Body of pancreas (tissue), 4 donors: ENCODE measurements at places on chromosomes 1 and 21. TPM values are rescaled to one million over a fixed set of nuclear protein-coding genes. Genes with fewer than 3 reads are reported as not detected.

CA6 gene
- not detected for total RNA-seq

MCOLN3 gene
- 15.8 TPM for total RNA-seq

RNU1-1 gene
- 15,479 TPM for total RNA-seq

SH2D1B gene
- not detected for total RNA-seq

RXRG gene
- not detected for total RNA-seq

OR2L3 gene
- total RNA-seq: not detected

GRCh38 chr1:234674218-234674815 lies 64.3 kb upstream of the IRF2BP2 start:
- no peak overlapping the region for H3K4me3 ChIP-seq
- no peak overlapping the region for H3K27ac ChIP-seq
- H3K27me3 ChIP-seq: no peaks in the 10 kb centered on the region
- no peaks in the 10 kb centered on the region for H3K36me3 ChIP-seq
- no peak for DNase-seq

- no peaks in the 10 kb centered on the region for H3K36me3 ChIP-seq
- H3K27ac ChIP-seq: no peak overlapping the region
- peaks cover 23% of the 10 kb centered on the region for H3K4me1 ChIP-seq
- no peak for DNase-seq
- no peak overlapping the region for H3K4me3 ChIP-seq
These were observed 26.8 kb upstream of the UBE2U start for GRCh38 chr1:64176659-64177058.

GRCh38 chr1:223747838-223748335 lies 35.5 kb downstream of the CAPN2 start:
- no peaks in the 10 kb centered on the region for H3K36me3 ChIP-seq
- no peak overlapping the region for H3K4me3 ChIP-seq
- peak overlapping the region; percentile 47 for H3K27ac ChIP-seq
- peaks cover 20% of the 10 kb centered on the region for H3K4me1 ChIP-seq
- DNase-seq: peak; percentile 47

DNA sequence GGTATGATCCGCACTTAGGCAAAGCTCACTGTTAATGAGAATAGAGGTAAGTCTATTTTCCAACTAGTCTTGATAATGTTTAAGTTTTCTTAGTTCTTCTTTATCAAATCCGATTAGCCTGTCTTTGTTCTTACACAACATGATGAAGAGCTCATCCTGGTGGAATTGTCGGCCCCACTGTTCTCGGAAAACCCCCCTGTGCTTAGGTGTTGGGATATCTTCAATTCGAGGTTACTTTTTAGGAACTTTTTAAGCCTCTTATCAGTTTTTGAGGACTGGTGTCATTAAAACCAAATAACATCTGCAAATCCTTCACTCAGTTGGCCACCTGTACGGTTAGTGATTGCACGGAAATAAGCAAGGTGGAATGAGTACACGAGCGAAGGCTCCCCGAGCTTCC lies 60.7 kb upstream of the KIF26B start:
- H3K4me3 ChIP-seq: no peak overlapping the region
- no peaks in the 10 kb centered on the region for H3K4me1 ChIP-seq
- no peaks in the 10 kb centered on the region for H3K36me3 ChIP-seq
- DNase-seq: no peak

- peaks cover 35% of the 10 kb centered on the region for H3K4me1 ChIP-seq
- DNase-seq: peak; percentile 67
- H3K36me3 ChIP-seq: no peaks in the 10 kb centered on the region
- peak overlapping the region; percentile 90 for H3K27ac ChIP-seq
- peak overlapping the region; percentile 50 for H3K4me3 ChIP-seq
These were observed 729 bp upstream of the CDCA8 start for GRCh38 chr1:37691497-37692077.

DNA sequence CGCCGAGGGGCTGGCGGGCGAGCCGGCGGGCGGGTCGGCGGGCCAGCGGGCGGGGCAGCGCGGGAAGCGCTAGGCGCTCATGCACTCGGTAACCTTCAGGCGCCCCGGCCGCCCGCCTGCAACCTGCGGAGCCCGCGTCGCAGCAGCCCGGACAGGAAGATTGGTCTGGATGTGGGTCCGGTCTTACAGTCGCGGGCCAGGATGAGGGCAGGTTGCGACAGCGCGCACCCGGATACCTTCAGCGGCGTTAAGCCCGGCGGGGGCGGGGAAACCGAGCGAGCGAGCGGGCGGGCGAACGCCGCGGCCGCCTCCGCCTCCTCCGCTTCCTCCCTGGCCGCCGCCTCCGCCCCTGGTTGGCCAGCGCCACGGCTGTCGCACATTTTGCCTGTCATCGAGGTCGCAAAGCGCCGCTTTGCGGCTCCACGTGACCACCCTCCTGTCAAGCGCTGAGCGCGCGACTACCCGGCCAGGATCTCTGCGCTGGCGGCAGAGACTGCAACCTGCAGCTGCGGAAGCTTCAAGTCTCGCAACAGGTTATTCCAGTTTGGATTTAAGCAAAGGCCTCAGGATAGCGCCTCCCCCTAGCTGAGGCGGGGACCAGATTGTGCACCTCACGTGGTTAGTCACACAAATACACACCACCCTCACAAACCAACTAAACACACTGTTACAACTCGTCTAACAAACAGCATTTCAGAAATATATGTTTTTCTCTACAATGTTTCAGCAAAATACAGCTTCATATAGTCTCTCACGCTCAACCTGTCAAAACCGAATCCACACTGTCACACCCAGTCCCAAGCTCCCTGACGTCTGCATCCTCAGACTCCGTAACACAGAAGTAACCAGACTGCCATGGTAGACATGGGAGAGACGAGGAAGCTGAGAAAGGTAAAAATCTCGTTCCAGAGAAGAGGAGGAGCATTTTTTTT lies at the start of gene FAF1:
FAF1 (minus strand) TSS at position 355 of the 932 bp plus-strand sequence. CDS start 456 bp downstream, outside the sequence.
- peak within 1 kb of the TSS; percentile 64 for H3K4me3 ChIP-seq
- peak within 1 kb of the TSS; percentile 93 for H3K27ac ChIP-seq
- no peaks in the 10 kb centered on the region for H3K36me3 ChIP-seq
- peaks cover 16% of the 10 kb centered on the region for H3K4me1 ChIP-seq
- peak; percentile 98 for DNase-seq
- H3K27me3 ChIP-seq: no peaks in the 10 kb centered on the region

DNA sequence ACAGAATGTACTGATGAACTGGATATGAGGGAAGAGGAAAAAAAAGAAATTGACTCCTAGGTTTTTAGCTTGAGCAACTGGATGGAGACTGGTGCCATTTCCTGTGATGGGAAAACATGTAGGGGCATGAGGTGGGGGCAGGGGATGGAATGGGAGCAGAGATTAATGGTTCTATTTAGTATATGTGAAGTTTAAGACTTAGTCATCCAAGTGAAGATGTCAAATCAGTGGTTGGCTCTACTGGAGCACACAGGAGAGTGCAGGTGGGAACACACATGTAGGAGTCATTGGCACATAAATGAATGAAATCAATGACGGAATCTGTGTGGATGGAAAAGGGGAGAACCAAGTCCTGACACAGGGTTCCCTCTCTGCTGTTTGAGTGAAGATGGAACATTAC lies 224.4 kb upstream of the COA6 start:
- no peak for DNase-seq
- no peaks in the 10 kb centered on the region for H3K27me3 ChIP-seq
- no peak overlapping the region for H3K4me3 ChIP-seq
- H3K4me1 ChIP-seq: no peaks in the 10 kb centered on the region
- H3K27ac ChIP-seq: no peak overlapping the region

DNA sequence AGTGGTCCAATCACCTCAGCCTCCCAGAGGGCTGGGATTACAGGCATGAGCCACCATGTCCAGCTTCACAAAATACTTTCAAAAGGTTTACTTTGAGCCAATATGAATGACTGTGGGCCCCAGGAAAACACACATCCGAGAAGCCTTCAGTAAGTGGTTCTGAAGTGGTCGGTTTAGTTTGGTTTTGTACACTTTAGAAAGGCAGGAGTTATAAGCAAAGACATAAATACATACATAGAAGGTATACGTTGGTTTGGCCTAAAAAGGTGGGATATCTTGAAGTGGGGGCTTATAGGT lies 3.2 kb upstream of the MIB2 start:
- peaks cover 25% of the 10 kb centered on the region for H3K4me1 ChIP-seq
- no peaks in the 10 kb centered on the region for H3K36me3 ChIP-seq
- peak overlapping the region; percentile 4 for H3K27ac ChIP-seq
- no peaks in the 10 kb centered on the region for H3K27me3 ChIP-seq
- no peak overlapping the region for H3K4me3 ChIP-seq

- H3K27me3 ChIP-seq: no peaks in the 10 kb centered on the region
- peaks cover 31% of the 10 kb centered on the region for H3K4me1 ChIP-seq
- H3K27ac ChIP-seq: no peak overlapping the region
- no peaks in the 10 kb centered on the region for H3K36me3 ChIP-seq
- H3K4me3 ChIP-seq: no peak overlapping the region
These were observed 1.6 kb downstream of the E2F2 start for GRCh38 chr1:23529146-23530086.

DNA sequence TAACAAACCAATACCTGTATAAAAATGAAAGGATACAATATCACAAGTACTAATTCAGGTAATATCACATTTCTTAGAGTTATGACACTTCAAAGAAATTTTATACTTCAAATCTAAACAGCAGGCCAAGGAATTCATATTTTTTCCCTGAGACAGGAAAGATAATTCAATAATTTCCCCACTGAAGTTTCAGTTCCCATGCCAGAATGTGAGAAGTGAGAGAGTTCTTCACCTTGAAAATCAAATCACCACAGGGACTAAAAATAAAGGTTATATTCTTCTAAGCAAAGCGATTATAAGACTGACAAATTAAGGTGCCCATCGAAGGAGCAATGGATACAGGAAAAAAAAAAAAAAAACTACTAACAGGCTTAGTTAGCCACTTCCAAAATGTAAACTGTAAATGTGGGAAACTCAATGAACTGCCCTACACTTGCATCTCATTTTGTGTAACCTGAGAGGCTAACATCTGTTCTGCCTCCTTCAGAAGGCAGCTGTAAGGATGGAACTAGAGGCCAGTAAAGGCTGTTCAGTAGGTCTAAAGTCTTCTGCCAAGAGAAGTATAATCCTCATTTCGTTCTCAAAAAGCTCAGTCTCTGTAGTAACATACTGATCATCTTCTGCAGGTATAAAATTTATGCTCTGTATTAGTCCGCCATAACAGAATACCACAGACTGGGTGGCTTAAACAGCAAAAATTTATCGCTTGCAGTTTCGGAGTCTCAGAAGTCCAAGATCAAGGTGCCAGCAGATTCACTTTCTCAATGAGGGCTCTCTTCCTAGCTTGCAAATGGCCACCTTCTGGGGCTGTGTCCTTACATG lies 127.8 kb downstream of the RERE start:
- H3K4me3 ChIP-seq: no peak overlapping the region
- no peaks in the 10 kb centered on the region for H3K27me3 ChIP-seq
- no peak for DNase-seq
- H3K4me1 ChIP-seq: peaks cover 32% of the 10 kb centered on the region
- no peaks in the 10 kb centered on the region for H3K36me3 ChIP-seq

DNA sequence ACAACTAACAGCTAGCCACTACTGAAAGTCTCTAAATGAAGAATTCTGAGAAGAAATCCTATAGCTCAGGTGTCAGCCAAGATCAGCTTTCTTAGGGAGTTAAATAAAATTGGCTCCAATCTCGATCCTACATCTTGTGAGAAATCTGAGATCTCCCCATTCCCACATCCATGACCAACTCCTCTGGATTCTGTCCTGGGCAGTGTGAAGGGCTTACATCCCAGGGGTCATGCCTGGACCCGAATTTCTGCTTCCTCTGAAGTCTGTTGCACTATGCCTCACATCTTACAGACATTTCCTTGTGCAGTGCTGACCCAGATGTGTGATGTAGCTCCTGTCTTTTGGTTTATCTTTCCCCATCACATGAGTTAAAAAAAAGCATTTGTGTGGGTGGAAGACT lies 4.8 kb upstream of the TNN start:
- H3K27ac ChIP-seq: no peak overlapping the region
- no peaks in the 10 kb centered on the region for H3K27me3 ChIP-seq
- DNase-seq: no peak
- no peaks in the 10 kb centered on the region for H3K4me1 ChIP-seq

DNA sequence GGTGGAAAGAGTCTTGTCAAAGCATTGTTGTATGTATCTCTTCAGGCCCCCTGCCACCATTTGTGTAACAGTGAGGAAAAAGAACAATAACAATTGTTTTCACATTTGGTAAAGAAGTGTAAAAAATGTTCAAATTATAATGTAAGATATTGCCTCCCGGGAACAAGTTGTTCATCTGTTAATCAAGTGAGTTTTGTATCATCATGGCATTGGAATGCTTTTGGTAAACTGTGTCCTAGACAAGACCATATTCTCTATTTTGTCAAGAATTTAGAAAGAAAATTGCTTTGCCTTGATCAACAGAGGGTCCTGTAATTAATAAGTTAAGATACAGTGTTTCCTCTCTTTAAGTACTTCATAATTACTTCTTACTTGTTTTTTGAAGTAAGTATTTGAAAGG lies 692.0 kb upstream of the NR5A2 start:
- no peak overlapping the region for H3K4me3 ChIP-seq
- no peak for DNase-seq
- no peak overlapping the region for H3K27ac ChIP-seq

DNA sequence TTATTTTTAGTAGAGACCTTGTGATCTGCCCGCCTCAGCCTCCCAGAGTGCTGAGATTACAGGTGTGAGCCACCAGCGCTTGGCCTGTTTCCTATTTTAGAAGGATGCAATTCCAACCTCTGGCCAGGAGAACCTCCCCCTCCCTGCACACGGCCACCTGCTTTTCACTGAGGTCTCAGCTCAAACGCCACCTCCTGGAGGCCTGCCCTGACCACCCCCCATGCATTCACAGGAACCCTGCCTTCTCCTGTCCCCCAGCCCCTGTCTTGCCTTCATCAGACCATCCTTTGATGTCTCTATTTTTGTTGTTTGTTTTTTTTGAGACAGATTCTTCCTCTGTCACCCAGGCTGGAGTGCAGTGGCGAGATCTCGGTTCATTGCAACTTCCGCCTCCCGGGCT lies 2.3 kb downstream of the SRM start:
- H3K27ac ChIP-seq: no peak overlapping the region
- no peaks in the 10 kb centered on the region for H3K27me3 ChIP-seq
- H3K36me3 ChIP-seq: peaks cover 7% of the 10 kb centered on the region

GRCh38 chr1:181658581-181658980 lies 175.3 kb downstream of the CACNA1E start:
- no peaks in the 10 kb centered on the region for H3K4me1 ChIP-seq
- no peak for DNase-seq
- H3K36me3 ChIP-seq: no peaks in the 10 kb centered on the region
- H3K27ac ChIP-seq: no peak overlapping the region
- no peak overlapping the region for H3K4me3 ChIP-seq

- H3K27me3 ChIP-seq: no peaks in the 10 kb centered on the region
- no peak for DNase-seq
- H3K36me3 ChIP-seq: no peaks in the 10 kb centered on the region
- H3K27ac ChIP-seq: peak overlapping the region; percentile 95
These were observed 78.9 kb upstream of the AK4 start for GRCh38 chr1:65069011-65069565.

GRCh38 chr1:6625584-6626149 lies 999 bp downstream of the THAP3 start:
- H3K27me3 ChIP-seq: no peaks in the 10 kb centered on the region
- peak overlapping the region; percentile 87 for H3K27ac ChIP-seq
- peak; percentile 32 for DNase-seq
- peak overlapping the region; percentile 27 for H3K4me3 ChIP-seq
- no peaks in the 10 kb centered on the region for H3K36me3 ChIP-seq

DNA sequence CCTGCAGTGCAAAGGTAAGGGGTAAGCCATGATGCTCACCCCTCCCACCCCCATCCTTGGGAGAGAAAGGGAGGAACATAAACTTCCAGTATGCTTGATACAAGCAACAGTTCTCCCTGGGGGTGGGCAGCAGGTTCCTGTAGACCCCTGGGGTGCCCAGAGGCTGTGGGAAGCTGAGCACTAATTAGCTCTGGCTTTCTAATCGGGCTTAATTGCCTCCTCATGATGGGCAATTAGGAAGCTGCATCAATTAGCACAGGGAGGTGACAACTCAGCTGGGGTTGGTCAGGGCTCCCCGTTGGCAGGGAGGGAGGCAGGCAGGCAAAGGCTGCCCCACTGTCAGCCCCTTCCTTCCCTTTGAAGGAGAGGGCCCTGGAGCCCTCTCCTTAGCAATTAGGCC lies 15.7 kb upstream of the LMNA start:
- no peaks in the 10 kb centered on the region for H3K36me3 ChIP-seq
- no peak for DNase-seq
- no peak overlapping the region for H3K4me3 ChIP-seq
- no peak overlapping the region for H3K27ac ChIP-seq
